Adrenal gland (tissue), 19 donors: ENCODE measurements at places on chromosomes 13 and 19. TPM values are rescaled to one million over a fixed set of nuclear protein-coding genes. Genes with fewer than 3 reads are reported as not detected.

- no peak for DNase-seq
Measured at GRCh38 chr13:97766749-97767148, 186.7 kb upstream of the IPO5 start.

GRCh38 chr13:88074794-88075510 is 403.8 kb downstream of the SLITRK5 start:
- no peak for DNase-seq

GRCh38 chr13:98582947-98583346 is 6.0 kb upstream of the STK24 start:
- no peak for DNase-seq

GRCh38 chr19:679418-680286 is 3.5 kb downstream of the FSTL3 start:
- peak; percentile 80 for DNase-seq

DNA sequence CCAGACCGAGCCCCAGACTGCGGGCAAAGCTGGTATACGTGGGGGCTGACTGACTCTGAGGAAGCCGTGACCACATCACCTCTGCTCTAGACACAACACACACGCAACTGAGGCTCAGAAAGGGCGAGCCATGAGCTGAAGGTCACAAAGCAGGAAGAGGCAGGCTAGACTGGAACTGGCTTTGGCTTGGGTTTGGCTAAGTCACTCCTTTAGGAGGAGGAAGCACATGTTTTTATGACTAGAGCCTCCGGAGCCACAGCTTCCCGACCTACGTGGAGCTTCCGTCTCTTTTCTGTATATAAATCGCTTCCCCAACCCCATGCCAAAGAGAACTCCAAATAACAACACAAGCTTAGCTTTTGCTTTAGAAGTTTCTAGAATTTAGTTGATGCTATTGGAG is 48.0 kb downstream of the RFX2 start:
- peak; percentile 77 for DNase-seq

GRCh38 chr19:58182989-58183816 is at the start of gene ZNF274:
Gene ZNF274, plus strand, starts transcription at chr19:58183061. Its CDS starts 905 bp downstream, at chr19:58183966.
- peak; percentile 92 for DNase-seq

GRCh38 chr19:1853295-1854038 is 5.2 kb upstream of the REXO1 start:
- DNase-seq: peak; percentile 91

DNA sequence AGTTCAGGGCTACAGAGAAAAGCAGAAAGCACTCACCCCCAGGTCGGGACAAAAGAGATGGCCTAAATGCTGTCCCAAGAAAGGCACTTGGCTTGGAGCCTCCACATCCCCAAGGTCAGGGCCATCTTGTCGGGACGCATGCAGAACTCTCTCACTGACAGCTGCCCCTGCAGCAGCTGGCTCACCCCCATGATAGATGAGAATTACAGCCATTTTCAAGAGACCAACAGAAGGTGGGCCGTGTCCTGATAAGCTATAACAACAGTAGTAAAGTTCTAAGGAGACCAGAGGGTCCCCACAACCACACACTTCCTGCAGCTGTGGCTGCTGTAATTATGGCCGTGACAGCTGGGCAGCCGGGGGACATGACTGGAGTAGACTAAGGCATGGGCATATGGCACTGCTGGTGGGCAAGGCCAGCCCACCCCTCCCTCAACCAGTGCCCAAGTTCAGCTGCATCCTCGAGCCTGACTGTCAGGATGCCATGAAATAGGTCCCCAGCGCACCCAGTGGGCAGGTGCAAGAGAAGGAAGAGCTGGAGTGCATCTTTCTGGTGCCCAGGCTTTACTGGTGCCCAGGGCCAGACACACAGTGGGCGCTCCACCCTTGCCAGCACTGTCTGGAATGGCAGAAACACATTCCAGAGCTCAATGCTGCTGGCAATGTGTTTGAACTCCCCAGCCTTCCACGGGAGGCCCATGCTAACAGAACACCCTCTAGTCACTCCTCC is 436.7 kb upstream of the ZNF507 start:
- peak; percentile 51 for DNase-seq

- DNase-seq: peak; percentile 75
Measured at GRCh38 chr19:7833225-7834099, 3.4 kb downstream of the EVI5L start.

- peak; percentile 82 for DNase-seq
Measured at GRCh38 chr19:570937-571565, 1.3 kb upstream of the BSG start.

Gene CPB2
- total RNA-seq: not detected

Gene NALCN
- 8.3 TPM for total RNA-seq

Gene FCHO1
- 1.8 TPM for total RNA-seq

Gene ZNF667
- 7.9 TPM for total RNA-seq

Gene ZNF90
- total RNA-seq: 0.84 TPM
